Astrocyte of the hippocampus (primary cell): ENCODE measurements at places on chromosomes 6 and 20.

GRCh38 chr6:139452148-139452876, 77.9 kb upstream of the CITED2 start:
- DNase-seq: peak; percentile 29

DNA sequence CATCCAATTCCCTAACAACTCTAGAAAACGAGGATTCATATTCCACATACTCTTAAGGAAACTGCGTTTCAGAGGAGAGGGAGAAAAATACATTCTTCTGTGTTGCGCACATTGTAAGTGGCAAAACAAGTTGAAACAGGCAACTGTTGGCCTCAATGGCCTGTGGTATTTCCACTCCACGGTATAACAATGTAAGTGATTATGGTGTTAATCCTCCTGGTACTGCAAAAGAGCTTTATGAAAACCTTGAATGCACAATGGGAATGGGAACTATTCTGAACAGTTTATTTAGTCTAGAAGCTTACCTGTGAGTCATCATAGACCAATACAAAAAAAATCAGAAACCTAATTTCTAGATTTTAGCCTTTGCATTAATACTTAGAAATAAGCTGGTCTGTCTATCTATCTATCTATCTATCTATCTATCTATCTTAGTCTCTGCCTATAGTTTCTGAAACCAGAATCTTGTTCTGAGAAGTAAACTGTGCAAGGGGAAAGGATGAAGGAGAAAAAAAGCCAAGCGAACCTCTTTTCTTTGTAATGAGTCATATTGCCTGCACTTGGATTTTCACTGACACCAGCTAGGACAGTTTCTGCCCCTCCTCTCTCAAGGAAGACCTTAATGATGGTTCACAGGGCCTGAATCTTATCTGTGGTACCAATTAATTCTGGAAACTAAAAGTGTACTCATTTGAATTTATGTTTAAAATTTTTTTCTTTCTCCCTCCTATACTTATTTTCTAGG, 101.5 kb downstream of the RNF144B start:
- peak; percentile 88 for DNase-seq

DNA sequence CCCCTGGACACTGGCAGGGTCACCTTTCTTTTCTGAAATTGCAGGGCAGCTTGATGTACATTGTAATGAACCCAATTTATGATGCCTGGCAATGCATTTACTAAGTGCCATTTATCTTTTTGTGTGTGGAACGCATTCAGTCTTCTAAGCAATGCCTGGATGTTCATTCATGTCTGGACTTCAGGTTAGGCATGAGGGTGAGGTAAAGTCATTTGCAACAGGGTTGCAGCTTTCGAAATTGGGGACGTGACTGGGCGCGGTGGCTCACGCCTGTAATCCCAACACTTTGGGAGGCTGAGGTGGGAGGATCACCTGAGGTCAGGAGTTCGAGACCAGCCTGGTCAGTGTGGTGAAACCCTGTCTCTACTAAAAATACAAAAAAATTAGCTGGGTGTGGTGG, 134.6 kb downstream of the SOX4 start:
- no peak for DNase-seq

DNA sequence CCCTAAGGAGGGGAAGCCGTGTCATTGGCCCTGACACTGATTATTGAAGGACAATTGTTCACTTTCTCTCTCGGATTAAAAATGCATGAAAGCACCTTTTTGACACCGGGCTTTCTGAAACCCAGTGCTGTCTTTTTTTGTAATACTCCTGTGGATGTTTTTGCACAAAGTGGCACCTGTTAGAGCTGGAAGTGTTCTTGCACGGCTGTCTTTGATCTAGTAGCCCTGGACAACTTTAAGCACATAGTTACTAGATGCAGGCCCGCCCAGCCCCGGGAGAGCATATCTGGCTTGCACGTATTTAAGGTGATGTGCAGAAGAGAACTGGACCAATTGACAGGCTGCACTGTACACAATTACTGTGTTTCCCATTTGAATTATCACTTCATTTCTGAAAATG, 72.6 kb downstream of the ARID1B start:
- no peak for DNase-seq

- DNase-seq: no peak
These were observed 88.5 kb upstream of the EXOC2 start for GRCh38 chr6:781350-781961.

GRCh38 chr6:105797983-105798453, 288.1 kb upstream of the PRDM1 start:
- no peak for DNase-seq

- DNase-seq: no peak
These were observed 2.7 kb upstream of the ZFAND3 start for GRCh38 chr6:37816599-37817375.

DNA sequence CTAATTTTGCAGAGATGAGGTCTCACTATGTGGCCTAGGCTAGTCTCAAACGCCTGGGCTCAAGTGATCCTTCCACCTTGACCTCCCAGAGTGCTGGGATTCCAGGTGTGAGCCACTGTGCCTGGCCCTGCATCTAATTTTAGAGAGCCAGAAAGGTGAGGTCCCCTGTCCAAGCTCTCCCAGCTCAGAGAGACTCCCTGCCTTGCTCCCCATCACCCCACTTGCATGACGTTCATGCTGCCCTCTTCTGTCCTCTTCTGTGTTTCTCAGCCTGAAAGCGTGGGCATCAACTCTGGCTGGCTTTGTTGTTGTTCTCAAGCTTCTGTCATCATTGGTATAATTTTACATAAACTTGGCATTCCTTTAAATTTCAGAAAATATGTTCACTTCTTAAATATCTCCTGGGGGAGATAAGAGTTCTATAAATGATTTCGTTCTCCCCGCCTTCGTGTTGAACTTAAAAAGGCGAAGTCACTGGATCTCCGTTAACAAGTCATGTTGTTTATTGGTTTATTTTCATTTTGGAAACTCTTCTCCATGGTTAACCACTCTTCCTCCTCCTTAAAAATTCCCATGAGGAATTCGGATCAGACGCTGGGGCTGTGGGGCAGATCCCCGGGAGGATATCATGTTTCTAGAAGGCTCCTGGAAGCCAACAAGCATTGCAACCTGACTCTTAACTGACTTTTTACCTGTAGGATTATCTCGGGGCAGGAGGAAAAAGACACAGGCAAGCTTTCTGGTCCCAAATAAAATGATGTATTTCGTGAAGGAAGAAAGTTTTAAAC, 13.2 kb upstream of the PARD6B start:
- no peak for DNase-seq

DNA sequence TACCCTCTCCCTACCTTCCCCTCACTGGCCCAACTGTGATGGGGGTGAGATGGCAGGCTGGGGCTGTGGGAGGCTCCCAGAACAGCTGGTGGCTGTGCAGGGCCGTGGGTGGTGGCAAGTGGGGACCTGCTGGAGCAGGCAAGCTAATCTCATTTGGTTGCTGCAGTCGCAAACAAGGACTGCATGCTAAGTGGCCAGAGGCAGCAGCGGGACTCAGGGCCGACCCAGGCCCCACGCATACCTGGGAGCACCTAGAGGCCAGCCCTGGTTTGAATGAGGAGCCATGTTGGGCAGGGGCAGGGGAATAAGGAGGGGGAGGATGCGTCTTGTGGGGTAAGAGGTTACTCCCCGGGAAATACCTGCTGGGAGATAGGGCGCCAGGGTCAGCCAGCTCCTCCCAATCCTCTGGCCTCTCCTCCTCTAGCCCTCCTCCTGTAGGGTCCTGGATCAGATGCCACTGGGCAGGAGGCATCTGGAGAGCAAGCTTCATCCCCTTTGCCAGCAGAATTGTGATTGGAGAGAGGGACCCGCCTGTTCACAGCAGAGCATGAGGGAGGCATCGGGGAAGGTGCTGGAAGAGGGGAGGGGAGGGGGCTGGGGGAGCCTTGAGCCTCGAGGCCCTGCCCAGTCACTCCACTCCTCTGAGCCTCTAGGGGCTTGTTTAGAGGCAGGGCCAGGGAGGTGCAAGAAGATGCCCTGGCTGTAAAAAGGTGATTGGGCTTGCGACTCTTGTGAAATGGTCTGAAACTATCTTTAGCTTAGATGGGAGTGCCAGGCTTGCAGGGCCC, 24.3 kb upstream of the CDH22 start:
- DNase-seq: no peak

- DNase-seq: no peak
These were observed 10.5 kb downstream of the PIGT start for GRCh38 chr20:45426320-45427016.

DNA sequence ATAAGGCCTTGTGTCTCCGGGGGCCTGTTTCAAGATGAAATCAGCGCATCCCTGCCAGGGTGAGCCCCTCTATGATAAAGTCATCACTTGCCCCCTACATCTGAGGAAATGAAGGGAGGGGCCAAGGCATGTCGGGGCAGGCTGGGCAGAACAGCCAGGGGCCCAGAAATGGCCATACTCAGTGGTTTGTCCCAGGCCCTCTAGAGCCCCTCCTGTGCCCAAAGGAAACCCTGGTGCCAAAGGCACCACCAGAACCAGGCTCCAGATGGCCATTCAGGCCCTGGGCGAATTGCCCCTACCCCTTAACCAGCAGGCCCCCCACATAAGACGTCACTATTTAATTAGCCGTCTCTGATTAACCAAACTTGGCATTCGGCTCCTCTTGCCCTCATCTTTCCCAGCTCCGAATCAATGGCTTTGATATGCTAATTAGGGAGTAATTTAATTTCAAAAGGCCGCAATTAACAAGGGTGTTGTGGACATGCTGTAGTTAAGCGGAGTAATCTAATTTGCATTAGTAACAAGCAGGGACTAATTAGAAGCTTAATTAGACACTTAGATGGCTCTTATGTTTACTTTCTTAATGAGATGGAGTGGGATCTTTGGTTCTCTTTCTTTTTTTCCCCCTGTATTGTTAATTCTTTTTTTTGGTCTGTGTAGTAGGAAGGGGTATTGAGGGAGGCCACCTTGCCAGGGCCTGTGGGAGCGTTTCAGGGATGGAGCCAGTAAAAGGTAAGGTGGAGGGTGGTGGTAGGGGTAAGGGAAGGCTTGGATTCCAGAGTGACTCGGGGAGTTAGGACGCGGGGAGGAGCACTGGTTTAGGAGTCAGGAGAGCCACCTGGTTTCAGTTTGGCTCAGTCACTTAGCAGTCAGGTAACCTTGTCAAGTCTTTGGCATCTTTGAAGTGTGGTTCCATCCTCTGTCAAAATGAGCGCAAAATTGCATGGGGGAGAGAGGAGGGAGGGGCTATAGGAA, 9.4 kb downstream of the FOXP4 start:
- no peak for DNase-seq

- peak; percentile 41 for DNase-seq
These were observed 3.4 kb upstream of the TBC1D7 start for GRCh38 chr6:13331516-13332348.

DNA sequence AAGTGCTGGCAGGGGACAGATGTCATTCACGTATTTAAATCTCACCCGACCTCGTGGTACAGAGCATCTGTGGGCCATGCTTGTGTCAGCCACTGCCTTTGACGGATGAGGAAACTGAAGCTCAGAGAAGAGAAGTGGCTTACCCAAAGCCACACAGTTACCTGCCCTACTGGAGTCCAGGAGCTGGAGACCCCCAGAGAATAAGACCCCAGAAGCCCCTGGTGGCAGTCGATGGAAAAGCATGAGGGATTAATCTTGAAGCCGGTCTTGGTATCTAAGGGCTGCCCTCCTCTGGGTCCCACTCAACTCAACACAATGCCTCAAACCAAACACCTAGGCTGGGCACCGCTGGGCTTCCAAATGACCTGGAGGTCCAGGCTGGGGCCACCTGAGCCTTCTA, 83.1 kb downstream of the GRM4 start:
- no peak for DNase-seq
